Osteocyte (in vitro differentiated cells): ENCODE measurements at places on chromosomes 6 and 20. TPM values are rescaled to one million over a fixed set of nuclear protein-coding genes. Genes with fewer than 3 reads are reported as not detected.

The EFCAB8 gene
- 0.64 and 0.97 TPM in 2 replicates for total RNA-seq

The DSN1 gene
- total RNA-seq = 6.7 and 7.6 TPM in 2 replicates

The CTNNBL1 gene
- total RNA-seq = 43.4 and 52.5 TPM in 2 replicates

The GABRR1 gene
- total RNA-seq = not detected in 2 replicates

The KCNQ5 gene
- 5.5 and 7.2 TPM in 2 replicates for total RNA-seq

The TBXT gene
- total RNA-seq = not detected in 2 replicates

The RAD21L1 gene
- not detected in 2 replicates for total RNA-seq

The TNF gene
- total RNA-seq = not detected in 2 replicates

The F13A1 gene
- total RNA-seq = 2.8 and 3.6 TPM in 2 replicates

GRCh38 chr6:168774381-168774780 is 333.4 kb downstream of the SMOC2 start:
- no peaks in the 10 kb centered on the region for H3K4me1 ChIP-seq
- peaks cover 2% of the 10 kb centered on the region for H3K36me3 ChIP-seq
- no peak overlapping the region for H3K4me3 ChIP-seq
- H3K27ac ChIP-seq = no peak overlapping the region

GRCh38 chr20:63568170-63568981 is 5.7 kb downstream of the HELZ2 start:
- H3K27ac ChIP-seq = no peak overlapping the region
- no peak overlapping the region for H3K4me3 ChIP-seq
- no peaks in the 10 kb centered on the region for H3K27me3 ChIP-seq

DNA sequence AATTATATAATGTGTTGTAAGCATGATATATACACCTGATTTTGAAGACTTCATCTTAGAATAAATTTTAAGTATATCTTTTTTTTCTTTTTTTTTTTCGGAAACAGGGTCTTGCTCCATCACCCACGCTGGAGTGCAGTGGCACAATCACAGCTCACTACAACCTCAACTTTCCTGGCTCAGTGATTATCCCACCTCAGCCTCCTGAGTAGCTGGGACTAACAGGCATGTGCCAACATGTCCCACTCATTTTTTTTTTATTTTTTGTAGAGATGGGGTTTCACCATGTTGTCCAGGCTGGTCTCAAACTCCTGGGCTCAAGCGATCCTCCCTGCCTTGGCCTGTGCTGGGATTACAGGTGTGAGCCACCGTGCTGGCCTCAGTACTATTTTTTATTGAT is 17.1 kb downstream of the VPS52 start:
- H3K36me3 ChIP-seq = peaks cover 22% of the 10 kb centered on the region
- H3K27me3 ChIP-seq = no peaks in the 10 kb centered on the region
- peaks cover 20% of the 10 kb centered on the region for H3K4me1 ChIP-seq
- H3K4me3 ChIP-seq = no peak overlapping the region
- H3K27ac ChIP-seq = no peak overlapping the region
- DNase-seq = no peak

DNA sequence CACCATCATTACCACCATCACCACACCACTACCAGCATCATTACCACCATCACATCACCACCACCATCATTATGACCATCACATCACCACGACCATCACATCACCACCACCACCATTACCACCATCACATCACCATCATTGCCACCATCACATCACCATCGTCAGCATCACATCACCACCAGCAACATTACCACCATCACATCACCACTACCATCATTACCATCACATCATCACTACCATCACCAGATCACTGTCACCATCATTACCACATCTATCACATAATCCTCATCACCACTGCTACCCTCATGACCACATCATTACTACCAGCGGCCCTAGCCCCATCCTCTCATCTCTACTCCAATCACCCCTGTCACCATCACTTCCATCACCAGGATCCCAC is 3.5 kb upstream of the SLC22A7 start:
- peaks cover 17% of the 10 kb centered on the region for H3K27me3 ChIP-seq
- no peak overlapping the region for H3K27ac ChIP-seq
- no peaks in the 10 kb centered on the region for H3K36me3 ChIP-seq
- no peaks in the 10 kb centered on the region for H3K4me1 ChIP-seq
- no peak for DNase-seq

GRCh38 chr20:33828967-33829560 is 17.9 kb downstream of the CHMP4B start:
- H3K4me3 ChIP-seq = no peak overlapping the region
- DNase-seq = no peak
- peaks cover 62% of the 10 kb centered on the region for H3K4me1 ChIP-seq
- peak overlapping the region; percentile 66 for H3K27ac ChIP-seq
- no peaks in the 10 kb centered on the region for H3K36me3 ChIP-seq
- H3K27me3 ChIP-seq = no peaks in the 10 kb centered on the region

GRCh38 chr6:118889163-118889562 is 4.8 kb upstream of the ASF1A start:
- H3K27ac ChIP-seq = no peak overlapping the region
- peaks cover 17% of the 10 kb centered on the region for H3K4me1 ChIP-seq
- DNase-seq = no peak
- no peaks in the 10 kb centered on the region for H3K27me3 ChIP-seq
- no peak overlapping the region for H3K4me3 ChIP-seq

GRCh38 chr6:20238688-20239587 is 26.7 kb upstream of the MBOAT1 start:
- no peak overlapping the region for H3K4me3 ChIP-seq
- no peak for DNase-seq
- H3K27ac ChIP-seq = no peak overlapping the region
- H3K4me1 ChIP-seq = peaks cover 8% of the 10 kb centered on the region
- H3K27me3 ChIP-seq = no peaks in the 10 kb centered on the region
- no peaks in the 10 kb centered on the region for H3K36me3 ChIP-seq

DNA sequence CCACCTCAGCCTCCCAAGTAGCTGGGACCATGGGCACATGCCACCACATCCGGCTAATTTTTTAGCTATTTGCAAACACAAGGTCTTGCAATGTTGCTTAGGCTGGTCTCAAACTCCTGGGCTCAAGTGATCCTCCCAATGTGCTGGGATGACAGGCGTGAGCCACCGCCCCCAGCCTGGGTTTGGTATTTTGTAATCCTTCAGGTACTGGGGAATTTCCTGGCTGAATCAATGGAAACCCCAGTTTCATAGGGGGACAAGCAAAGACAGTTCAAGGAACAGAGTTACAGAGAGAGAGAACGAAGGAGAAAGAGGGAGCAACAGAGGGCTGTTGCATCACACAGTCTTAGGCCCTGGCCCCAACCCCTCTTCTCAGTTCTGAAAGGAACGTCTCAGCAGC is 35.7 kb downstream of the RAB44 start:
- peaks cover 10% of the 10 kb centered on the region for H3K4me1 ChIP-seq
- no peak overlapping the region for H3K27ac ChIP-seq
- H3K36me3 ChIP-seq = no peaks in the 10 kb centered on the region
- no peaks in the 10 kb centered on the region for H3K27me3 ChIP-seq
- no peak for DNase-seq
- H3K4me3 ChIP-seq = no peak overlapping the region

- H3K27me3 ChIP-seq = no peaks in the 10 kb centered on the region
- H3K36me3 ChIP-seq = no peaks in the 10 kb centered on the region
- no peak overlapping the region for H3K27ac ChIP-seq
- no peak overlapping the region for H3K4me3 ChIP-seq
Observed at GRCh38 chr6:136666041-136666440, 115.8 kb upstream of the MAP7 start.

GRCh38 chr6:65964261-65964660 is 257.2 kb upstream of the EYS start:
- no peak overlapping the region for H3K27ac ChIP-seq
- no peak for DNase-seq
- no peak overlapping the region for H3K4me3 ChIP-seq
- H3K36me3 ChIP-seq = no peaks in the 10 kb centered on the region

DNA sequence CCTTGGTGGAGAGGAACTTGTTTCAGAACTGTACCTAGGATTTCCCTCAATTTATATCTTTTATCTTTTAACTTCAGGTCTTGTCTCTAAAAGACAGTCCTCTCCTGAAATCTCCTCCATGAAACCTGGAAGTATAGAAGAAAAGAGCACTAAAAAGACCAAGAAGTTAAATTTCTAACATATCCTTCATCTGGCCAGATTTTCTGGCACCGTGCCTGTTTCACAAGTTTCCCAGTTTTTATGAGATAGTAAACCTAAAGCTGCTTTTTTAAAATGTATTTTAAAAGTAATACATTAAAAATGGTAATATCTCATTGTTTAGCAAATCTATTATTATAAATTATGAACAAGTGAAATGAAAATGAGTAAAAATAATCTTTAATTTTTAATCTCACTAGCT is 348.3 kb upstream of the RSPO3 start:
- no peak overlapping the region for H3K27ac ChIP-seq
- H3K27me3 ChIP-seq = peaks cover 23% of the 10 kb centered on the region
- no peaks in the 10 kb centered on the region for H3K36me3 ChIP-seq
- no peak for DNase-seq

DNA sequence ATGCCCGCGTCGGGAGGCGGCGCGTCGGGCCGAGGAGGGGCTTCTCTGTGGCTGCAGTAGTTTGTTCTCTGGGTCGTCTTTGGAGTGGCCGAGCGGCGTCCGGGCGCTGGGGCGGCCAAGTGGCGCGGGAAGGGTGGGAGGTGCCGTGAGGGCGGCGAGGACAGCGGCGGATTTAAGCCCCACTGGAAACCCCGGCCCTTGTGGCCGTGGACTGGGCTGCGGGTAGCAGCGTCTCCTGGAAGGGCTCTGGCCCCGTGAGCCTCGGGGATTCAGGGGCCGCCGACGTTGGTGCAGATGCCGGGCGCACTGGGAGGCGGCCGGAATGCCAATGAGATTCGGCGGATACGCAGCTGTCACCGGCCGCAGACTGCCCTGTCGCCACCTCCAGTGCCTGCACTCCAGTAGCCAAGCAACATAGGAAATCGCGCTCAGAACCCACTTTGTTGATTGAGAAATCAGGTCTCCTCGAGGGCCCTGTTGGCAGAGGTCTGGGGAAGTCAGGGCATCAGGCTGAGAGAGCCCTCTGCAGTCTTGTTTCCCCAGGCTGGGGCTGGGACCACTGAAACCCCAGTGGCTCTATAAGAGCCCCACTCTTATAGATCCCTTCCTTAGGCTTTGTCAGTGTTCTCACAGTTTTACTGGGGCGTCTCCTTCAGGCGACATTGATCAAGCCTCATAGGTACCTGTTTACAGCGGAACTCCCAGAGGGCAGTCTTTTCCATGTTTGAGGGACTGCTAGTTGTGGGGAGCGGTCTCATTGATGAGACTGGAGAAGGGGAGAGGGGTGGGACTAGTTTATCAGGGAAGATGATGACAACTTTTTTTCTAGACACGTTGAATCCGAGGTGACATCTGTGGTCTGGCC is 642 bp downstream of the GZF1 start:
- peaks cover 21% of the 10 kb centered on the region for H3K36me3 ChIP-seq
- peak overlapping the region; percentile 95 for H3K4me3 ChIP-seq
- H3K27ac ChIP-seq = peak overlapping the region; percentile 98
- H3K27me3 ChIP-seq = no peaks in the 10 kb centered on the region
- H3K4me1 ChIP-seq = peaks cover 59% of the 10 kb centered on the region
- no peak for DNase-seq

GRCh38 chr6:130853555-130854183 is 26.5 kb downstream of the SMLR1 start:
- H3K4me1 ChIP-seq = peaks cover 21% of the 10 kb centered on the region
- DNase-seq = no peak
- H3K36me3 ChIP-seq = peaks cover 3% of the 10 kb centered on the region
- no peak overlapping the region for H3K4me3 ChIP-seq

- H3K4me1 ChIP-seq = peaks cover 32% of the 10 kb centered on the region
- DNase-seq = no peak
- H3K27ac ChIP-seq = no peak overlapping the region
- no peaks in the 10 kb centered on the region for H3K36me3 ChIP-seq
Observed at GRCh38 chr20:44115181-44115580, 71.8 kb downstream of the JPH2 start.

DNA sequence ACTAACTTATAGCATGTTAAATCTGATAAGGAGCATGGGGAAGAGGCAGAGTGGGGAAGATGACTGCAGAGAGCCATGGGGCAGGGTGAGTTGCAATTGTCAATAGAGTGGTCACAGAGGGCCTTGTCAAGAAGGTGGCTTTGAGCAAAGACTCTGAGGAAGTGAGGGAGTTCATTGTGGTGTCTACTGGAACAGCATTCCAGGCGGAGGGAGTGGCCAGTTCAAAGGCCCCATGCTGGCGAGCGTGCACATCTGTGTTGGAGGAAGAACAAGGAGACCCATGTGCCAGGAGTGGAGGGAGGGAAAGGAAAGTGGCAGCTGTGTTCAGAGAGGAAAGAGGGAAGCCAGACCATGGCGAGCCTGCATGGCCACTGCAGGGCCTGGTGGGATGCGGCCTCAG is 15.8 kb upstream of the GPR6 start:
- no peaks in the 10 kb centered on the region for H3K4me1 ChIP-seq
- no peaks in the 10 kb centered on the region for H3K27me3 ChIP-seq
- no peak for DNase-seq
- no peak overlapping the region for H3K27ac ChIP-seq
